ENCODE measurements at places on chromosomes 6 and 20. TPM values are rescaled to one million over a fixed set of nuclear protein-coding genes. Genes with fewer than 3 reads are reported as not detected.

The OR2H1 gene
- total RNA-seq: not detected

The MMP24OS gene
- 15.9 TPM for total RNA-seq

The CAP2 gene
- 3.7 TPM for total RNA-seq

The MOCS1 gene
- 3.4 TPM for total RNA-seq

The HAO1 gene
- not detected for total RNA-seq

Data from airway epithelial cell (primary cell).